ENCODE measurements at places on chromosomes 16 and 17.

- DNase-seq = peak; percentile 43
Observed at GRCh38 chr17:74601944-74602572, 10.0 kb upstream of the CD300LD start.

- no peak for DNase-seq
Observed at GRCh38 chr17:64024215-64024654, 3.8 kb upstream of the ICAM2 start.

- no peak for DNase-seq
Observed at GRCh38 chr17:65535777-65536572, 25.5 kb downstream of the AXIN2 start.

- no peak for DNase-seq
Observed at GRCh38 chr16:79379095-79379494, 221.4 kb downstream of the MAF start.

GRCh38 chr17:77844681-77845080, 113.8 kb upstream of the TNRC6C start:
- DNase-seq = no peak

- DNase-seq = no peak
Observed at GRCh38 chr16:8632675-8633182, 11.2 kb downstream of the METTL22 start.

DNA sequence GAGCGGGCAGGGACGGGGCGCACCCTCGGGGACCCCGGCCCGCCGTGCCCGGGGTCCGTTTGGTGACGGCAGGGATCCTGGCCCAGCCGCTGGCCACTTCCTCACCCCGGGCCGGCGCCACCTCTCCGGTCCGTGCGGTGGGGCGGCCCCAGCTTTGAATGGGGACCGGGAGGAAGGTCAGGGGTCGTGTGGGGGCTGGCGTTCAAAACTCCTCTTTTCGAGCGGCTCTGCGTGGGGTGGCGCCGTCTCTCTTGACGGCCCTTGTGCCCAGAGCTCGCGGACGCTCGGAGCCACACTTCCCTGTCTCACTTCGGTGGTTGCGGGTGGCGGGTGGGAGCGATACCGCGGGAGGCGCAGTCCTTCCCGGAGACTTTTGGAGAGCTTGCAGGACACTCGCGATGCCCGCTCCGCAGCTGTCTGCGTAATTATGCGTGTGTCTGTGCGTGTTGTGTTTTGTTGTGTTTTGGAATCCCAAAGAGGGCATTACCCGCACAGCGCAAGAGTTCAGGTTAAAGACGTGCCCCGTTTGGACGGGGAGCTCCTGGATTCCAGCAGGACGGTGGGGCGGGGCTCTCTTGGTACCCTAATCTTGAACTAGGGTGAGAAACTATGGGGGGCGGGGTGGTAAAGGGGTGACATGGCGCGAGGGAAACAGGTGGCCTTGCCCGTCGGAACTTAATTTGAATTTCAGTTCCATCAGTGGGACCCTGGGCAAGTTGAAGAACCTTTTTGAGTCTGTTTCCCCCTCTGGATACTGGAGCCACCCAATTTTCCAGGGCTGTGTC, 637 bp downstream of the PLCG2 start:
- DNase-seq = no peak

- no peak for DNase-seq
Observed at GRCh38 chr17:50046179-50046578, 9.7 kb upstream of the ITGA3 start.

GRCh38 chr16:49698931-49699840, 156.7 kb downstream of the ZNF423 start:
- no peak for DNase-seq

DNA sequence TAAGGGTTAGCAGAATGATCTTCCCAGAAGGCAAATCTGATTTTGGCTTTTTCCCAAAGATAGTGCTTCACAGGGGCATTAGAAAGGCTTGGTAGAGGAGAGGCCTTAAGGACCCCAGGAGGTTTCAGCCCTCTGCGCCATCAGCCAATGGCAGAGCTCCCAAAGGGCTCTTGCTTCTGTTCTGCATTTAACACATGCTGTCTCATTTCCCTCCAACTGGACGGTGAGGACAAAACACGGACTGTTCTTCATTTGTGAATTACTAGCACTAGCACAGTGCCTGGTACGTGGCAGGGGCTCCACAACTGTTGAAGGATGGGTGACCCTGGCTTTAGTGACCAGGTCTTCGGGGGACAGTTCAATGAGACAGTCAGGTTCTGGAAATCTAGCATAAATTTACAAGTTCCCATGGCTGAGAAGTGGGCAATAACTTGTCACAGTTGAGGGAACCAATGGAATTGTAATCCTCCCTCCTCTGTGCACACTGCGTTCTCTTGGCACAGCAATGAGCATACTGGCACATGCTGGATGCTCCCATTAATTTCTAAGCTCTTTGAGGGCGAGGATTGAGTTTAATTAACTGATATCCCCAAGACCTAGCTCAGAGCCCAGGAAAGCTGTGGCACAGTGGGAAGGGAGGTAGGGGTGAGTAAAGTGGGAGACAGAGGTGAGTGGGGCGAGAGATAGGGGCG, 45.4 kb downstream of the COG7 start:
- DNase-seq = no peak

GRCh38 chr17:33526717-33527116, 233.6 kb upstream of the ASIC2 start:
- no peak for DNase-seq

GRCh38 chr16:84616515-84616914, 1.4 kb downstream of the COTL1 start:
- no peak for DNase-seq

- no peak for DNase-seq
Observed at GRCh38 chr17:37179893-37180292, 195.9 kb upstream of the C17orf78 start.

DNA sequence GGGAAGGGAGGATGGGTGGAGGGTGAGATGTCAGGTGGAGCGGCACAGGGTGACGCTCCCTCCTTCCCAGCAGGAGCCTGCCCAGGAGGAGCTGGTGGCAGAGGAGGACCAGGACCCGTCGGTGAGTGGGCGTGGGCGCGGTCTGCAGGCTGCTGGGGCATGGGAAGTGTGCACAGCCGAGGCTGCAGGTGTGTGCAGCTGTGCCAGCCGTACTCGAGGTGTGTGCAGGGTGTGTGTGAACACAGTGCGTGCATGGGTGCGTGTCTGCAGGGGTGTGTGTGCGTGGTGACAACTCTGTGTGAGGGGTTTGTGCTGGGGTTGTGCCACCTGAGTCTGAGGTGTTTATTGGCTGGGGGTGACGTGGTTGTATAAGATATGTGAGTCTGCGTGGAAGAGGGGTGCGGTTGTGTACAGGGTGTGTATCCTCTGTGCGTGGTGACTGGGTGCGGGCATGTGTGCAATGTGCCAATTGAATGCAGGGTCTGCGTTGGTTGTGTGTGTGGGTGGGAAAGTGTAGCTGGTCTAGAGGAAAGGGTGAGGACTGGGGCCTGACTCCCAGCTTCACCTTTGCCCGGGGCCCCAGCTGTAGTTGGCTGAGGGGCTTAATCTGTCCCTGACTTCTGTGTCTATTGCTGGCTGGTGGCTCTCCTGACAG, 670 bp downstream of the TNFSF12 start:
- DNase-seq = no peak

GRCh38 chr16:1614456-1615102, 2.4 kb downstream of the CRAMP1 start:
- no peak for DNase-seq

DNA sequence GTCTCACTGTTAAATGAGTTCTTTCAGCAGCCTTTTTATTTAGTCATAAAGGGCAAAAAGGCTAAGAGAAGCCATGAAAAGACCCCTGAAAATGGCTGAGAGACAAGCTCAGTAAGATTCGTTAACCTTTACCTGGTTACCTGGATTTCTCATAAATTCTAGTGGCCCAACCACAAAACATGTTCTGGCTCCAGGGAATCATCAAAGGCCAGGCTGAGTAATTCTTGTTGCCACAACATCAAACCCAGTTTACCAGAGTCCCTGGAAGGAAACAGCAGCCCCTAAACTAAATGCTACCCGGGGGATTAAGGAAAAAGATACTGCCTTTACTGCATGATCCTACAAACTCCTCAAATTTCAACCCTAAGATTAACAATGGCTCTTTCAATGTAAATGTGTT, 15.8 kb downstream of the CYTH1 start:
- DNase-seq = no peak

DNA sequence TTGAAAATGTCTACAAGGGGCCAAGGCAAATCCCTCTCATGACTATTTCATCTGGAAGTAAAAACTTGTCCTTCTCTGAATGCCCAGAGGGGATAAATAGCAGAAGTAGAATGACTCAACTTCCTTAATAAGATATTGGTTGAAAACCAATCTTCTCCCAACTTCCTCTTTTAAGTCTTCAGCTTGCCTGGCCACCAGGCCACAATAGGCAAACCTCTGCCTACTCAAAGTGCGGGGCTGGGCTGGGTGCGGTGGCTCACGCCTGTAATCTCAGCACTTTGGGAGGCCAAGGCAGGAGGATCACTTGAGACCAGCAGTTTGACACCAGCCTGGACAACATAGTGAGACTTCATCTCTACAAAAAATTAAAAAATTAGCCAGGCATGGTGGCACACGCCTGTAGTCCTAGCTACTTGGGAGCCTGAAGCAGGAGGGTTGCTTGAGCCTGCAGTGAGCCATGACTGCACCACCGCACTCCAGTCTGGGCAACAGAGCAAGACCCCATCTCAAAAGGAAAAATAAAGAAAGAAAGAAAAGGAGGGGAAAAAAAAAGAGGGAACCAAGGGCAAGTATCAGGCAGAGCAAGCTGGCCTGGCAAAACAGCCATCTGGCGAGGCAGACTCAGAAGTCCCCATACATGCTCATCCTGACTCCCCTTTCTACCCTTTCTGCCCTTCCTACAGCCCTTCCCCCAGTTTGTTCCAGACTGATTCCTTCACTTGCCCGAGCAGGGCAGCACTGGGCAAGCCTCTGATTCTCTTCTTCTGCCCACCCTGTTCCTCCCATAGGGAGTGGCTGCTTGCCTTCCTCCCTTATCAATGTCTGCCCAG, 20.6 kb downstream of the MAP3K14 start:
- no peak for DNase-seq

DNA sequence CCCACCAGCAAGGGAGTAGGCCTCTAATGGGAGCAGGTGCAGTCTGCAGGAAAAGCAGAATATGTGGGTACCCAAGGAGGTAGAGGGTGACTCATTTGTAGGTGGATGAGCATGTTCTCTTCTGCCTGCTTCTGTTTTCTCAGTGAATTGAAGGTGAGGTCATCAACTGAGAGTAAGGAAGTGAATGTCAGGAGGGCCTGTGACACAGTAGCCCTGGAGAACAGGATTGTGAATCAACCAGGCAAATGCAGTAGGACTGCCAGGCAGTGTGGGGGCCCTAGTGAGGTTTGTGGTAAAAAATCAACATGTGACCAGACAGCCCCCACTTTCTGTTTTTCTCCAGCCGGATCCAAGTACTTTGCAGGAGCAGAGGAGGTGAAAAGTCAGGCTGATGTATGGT, 150.5 kb upstream of the SOX9 start:
- DNase-seq = no peak

GRCh38 chr16:67949645-67950044, 5.7 kb upstream of the LCAT start:
- no peak for DNase-seq
